ENCODE measurements at places on chromosomes 5 and 9. TPM values are rescaled to one million over a fixed set of nuclear protein-coding genes. Genes with fewer than 3 reads are reported as not detected.

Gene HMCN2
- polyA plus RNA-seq, result 0.03 TPM

Gene RORB
- not detected for polyA plus RNA-seq

Gene FOXD4L6
- polyA plus RNA-seq, result not detected

Gene UIMC1
- polyA plus RNA-seq, result 15.7 TPM

Gene AQP3
- 12.2 TPM for polyA plus RNA-seq

Gene TIGD6
- polyA plus RNA-seq, result 5.8 TPM

Gene ANKRD18A
- not detected for polyA plus RNA-seq

Gene REEP2
- 17.1 TPM for polyA plus RNA-seq

Gene MED10
- 60.0 TPM for polyA plus RNA-seq

Gene GALNT12
- polyA plus RNA-seq, result 2.3 TPM

Gene PCDHA1
- polyA plus RNA-seq, result 0.05 TPM

Gene GFM2
- polyA plus RNA-seq, result 23.3 TPM

Gene CTXN3
- not detected for polyA plus RNA-seq

Gene SREK1
- 18.0 TPM for polyA plus RNA-seq

Gene SPATA31D4
- not detected for polyA plus RNA-seq

Gene ZNF474
- polyA plus RNA-seq, result 0.19 TPM

Gene PCDHGA11
- 7.5 TPM for polyA plus RNA-seq

Gene FRMD3
- polyA plus RNA-seq, result 0.02 TPM

Gene BRINP1
- not detected for polyA plus RNA-seq

Gene ANKRD31
- polyA plus RNA-seq, result not detected

Gene BSPRY
- polyA plus RNA-seq, result not detected

Gene PCDHGA5
- 1.3 TPM for polyA plus RNA-seq

Gene PCDHAC2
- not detected for polyA plus RNA-seq

Gene ANXA1
- polyA plus RNA-seq, result 520 TPM

Gene SOX30
- polyA plus RNA-seq, result not detected

Gene ANKDD1B
- 0.24 TPM for polyA plus RNA-seq

Gene PKD2L2
- not detected for polyA plus RNA-seq

Gene STPG3
- polyA plus RNA-seq, result not detected

Gene STRBP
- polyA plus RNA-seq, result 1.6 TPM

Gene TMEM252
- not detected for polyA plus RNA-seq

Gene PTPRD
- polyA plus RNA-seq, result 0.09 TPM

Gene CCNJL
- polyA plus RNA-seq, result 5.3 TPM

Gene KIF4B
- polyA plus RNA-seq, result 0.03 TPM

Data from IMR-90 (cell line).